Activated CD8-positive, alpha-beta memory T cell treated with anti-CD3 and anti-CD28 coated beads for 4 hours (primary cell): ENCODE measurements at places on chromosomes 2 and 18.

DNA sequence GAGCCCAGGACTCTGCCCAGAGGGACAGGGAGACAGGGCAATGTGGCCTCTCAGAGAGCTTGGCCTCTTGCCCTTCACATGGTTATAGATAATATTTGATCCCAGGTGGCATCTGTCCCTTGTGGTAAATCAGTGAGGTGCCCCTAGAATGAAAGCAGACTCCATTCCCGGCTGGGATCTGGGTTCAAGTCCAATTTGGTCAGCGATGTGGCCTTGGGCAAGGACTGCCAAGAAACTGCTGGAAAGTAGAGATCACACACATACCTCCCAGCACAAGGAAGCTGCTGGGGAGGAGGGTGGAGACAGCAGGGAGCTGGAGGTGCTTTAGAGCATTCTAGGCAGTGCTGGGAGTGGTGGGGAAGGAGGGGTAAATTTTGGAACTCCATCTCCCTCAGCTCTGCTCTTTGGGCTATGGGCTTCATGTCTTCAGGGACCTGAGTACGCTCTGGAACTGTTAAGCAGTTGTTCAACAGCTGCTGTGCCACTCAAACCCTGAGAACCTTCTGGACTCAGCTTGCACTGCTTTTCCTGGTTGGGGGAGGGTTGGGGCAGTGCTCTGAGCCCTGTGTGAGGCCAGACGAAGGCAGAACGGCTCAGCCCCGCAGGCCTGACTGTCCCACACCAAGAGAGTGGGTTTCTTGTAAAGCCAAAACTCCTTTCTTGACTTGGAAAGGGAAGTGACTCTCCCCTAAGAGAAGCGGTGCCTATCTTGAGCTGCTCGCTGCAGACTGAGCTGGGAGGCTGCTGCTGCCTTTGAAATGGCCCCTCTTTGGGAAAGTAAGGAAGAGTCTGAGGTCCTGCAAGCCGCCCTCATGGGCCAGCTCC is 23.0 kb downstream of the INPP5D start:
- DNase-seq, result no peak

DNA sequence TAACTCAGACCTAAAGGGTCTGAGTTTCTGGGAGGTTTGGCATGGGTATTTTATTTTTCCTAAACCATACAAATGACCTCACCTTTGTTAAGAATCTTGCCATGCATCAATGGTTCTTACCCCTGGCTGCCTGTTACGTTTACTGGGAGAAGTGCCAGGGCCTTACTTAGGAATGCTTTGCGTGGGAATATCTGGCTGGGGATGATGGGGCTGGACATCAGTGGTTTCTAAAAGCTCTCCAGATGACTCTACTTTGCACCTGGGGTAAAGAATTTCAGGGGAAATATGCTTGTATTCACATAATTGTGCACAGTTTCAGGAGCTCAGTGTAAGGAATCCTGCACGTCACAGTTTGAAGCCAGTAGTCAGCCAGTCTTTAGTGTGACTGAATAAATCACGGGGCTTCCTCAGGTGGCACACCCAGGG is 18.2 kb upstream of the DAW1 start:
- no peak for DNase-seq

DNA sequence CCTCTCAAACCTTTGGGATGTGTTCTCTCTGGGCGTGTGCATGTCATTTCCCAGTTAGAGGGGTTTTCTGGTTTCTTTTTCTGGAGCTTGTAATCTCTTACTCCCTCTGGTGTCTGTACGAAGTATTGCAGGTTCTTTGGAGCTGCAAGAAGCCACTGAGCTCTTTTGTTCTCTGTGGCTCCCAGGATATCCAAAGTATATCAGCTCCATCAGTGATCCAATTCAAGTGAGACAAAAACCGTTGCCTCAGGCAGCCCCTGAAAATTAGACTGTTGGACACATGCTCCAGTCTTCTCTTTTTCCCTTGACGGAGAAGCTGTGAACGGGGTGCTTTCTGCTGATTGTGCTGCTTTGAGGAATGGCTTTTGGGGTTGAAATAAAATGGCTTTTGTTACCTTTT is 59.0 kb upstream of the LDLRAD4 start:
- DNase-seq, result no peak

GRCh38 chr18:59814891-59815290 is 84.9 kb upstream of the PMAIP1 start:
- DNase-seq, result no peak

DNA sequence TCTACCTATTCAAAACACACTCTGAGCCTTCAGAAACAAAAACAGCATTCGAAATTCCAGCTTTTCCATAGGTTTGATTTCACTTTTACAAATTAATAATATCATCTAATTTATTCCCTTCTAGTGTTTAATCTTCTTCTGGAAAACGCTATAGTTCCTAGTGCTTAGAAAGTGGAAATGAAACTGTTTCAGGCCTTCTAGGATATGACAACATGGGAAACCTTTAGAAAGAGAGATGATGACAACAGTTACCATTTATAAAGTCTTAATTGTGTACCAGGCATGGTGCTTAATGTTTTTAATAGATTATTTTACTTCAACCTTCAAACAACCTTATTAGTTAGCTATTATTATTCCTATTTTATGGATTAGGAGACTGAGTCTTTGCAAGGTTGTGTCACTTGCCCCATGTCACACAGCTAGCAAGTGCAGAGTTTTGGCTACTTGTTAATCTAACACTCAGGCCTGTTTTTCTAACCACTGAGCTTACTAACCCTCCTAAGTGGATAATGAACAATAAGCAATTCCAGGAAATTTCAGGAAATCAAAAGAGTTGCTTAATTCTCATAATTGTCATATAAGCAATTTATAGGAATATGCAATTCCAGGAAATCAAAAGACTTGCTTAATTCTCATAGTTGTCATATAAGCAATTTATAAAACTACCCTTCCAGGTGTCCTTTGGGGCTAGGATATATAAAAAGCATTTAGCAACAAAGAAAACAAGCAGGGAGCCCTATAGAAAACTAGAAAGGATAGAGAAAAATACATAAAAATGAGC is 206.0 kb downstream of the ZNF521 start:
- no peak for DNase-seq

DNA sequence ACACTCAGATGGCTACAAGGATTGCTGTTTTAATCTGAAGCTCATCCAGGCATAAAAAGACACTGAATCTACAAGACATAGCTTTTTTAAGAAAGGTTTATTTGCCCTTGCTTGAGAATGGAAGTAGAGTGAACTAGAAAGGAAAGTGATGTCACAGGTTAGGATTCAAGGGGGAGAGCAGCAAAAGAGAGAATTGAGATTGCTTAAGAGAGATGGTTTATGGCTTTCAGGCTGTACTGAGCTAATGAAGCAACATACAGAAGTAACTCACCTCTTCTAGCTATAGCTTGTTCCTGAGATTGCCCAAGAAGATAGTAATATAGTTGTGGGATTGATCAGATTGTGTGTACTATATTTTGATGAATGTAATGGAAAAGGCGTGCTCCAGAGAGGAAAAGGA is 26.1 kb upstream of the ACVR2A start:
- DNase-seq, result no peak
